ENCODE measurements at places on chromosomes 16 and 17.
A peak's percentile ranks its signal among the peaks of the same experiment; 100 is the strongest.

DNA sequence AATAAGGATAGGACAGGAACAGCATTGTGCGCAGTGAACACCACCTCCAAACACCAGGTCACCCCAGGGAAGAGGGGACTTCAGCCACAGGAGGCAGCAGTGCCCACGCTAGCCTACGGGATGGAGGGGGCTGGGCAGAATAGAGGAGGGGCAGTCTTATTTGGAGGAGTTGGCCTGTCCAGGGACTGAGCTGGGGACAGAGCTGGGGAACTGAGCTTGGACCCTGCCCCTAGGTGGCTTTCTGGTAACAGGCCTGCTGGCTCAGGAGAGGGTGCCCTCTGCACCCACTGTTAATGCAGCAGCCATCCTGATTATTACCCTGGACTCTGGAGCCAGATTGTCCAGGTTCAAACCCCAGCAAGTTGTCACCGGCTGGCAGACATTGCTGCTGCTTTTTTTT lies 9.3 kb downstream of the CCDC102A start:
- no peak for DNase-seq

- DNase-seq: no peak
Observed at GRCh38 chr17:37064206-37064605, 115.5 kb downstream of the AATF start.

- DNase-seq: no peak
Observed at GRCh38 chr16:77684181-77684526, 38.2 kb upstream of the NUDT7 start.

- no peak for DNase-seq
Observed at GRCh38 chr17:66930933-66931332, 33.6 kb upstream of the CACNG4 start.

DNA sequence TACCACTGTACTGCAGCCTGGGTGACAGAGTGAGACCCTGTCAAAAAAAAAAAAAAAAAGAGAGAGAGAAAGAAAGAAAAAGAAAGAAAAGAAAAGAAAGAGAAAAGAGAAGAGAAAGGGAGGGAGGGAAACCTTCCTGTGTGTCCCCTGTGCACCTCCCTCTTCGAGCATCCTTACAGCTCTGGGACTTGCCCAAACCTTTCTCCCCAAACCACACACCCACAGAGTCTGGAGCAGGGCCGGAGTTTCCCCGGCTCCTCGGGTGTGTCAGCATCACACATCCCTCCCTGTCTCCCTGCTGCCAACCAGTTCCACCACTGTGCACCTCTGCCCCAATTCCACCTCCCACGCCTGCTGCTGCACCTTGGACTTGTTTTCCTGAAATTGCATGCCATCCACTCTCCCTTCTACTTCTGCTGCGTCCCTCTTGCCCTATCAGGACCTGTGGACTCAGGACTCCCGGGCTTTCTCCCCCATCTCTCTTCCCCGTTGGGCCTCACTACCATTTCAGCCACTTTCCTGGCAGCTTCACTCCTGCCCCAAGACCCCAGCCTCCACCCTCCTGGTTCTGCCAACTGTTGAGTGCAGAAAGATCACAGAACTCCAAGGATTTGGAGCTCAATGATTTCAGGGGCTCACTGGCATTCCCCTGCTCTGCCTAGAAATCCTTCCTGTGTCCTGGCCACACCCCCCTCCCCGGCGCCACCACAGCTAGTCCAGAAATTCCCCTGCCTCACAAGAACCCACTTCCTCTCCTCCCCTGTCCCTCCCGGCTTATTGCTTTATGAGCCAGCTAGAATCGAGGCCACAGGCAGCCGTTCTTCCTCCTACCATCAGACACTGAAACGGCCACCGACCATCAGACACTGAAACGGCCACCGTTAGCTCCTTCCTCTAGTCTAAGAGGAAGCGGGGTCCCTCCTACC lies 3.7 kb upstream of the CDK3 start:
- DNase-seq: peak; percentile 51

GRCh38 chr17:44119062-44119461 lies 4.4 kb downstream of the HDAC5 start:
- DNase-seq: no peak

GRCh38 chr16:4062212-4062802 lies 53.9 kb downstream of the ADCY9 start:
- DNase-seq: no peak

- DNase-seq: no peak
Observed at GRCh38 chr17:7932483-7932891, 481 bp downstream of the CNTROB start.

DNA sequence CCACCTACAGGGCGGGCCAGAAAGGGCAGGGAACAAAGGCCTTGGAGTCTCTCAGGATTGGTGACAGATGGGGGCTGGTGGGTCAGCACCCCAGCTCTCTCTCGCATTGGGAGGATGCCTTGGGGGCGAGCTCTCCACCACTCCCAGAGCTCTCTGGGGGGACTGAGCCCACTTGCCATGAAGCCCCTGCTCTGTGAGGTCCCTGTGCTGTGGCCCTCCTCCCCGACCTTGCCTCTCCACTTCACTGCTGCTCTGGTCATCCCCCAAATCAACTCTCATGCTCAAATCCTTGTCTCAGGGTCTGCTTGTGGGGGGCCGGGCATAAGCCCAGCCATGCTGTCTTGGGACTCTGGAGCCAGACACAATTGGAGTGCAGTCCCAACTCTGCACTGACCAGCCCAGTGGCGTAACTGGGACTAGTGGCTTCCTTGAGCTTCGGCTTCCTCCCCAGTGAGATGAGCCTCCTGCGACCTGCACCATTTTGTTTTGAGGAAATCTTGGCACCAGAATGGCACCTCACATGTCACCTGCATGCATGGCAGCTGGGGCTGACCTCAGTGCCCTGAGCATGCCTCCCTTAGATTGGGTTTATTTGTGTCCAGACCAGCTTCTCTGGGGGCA lies 184.5 kb downstream of the IRF8 start:
- DNase-seq: no peak

DNA sequence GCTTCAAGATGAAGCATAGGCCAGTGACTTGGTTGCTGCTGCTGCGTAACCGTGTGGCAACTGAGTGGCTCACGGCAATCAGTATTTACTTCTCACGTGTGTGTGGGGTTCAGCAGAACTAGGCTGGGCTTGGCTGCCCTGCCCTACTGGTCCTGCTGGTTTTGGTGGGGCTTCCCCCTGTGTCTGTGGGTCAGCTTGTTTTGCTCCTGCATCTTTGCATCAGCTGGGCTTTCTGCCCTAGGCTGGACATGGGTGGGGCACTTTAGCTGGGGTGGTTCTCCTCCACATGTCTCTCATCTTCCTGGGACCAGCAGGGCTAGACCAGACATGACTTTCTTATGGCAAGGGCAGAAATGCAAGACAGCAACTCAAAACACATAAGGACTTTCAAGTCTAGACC lies 550.5 kb downstream of the MAF start:
- DNase-seq: no peak

- DNase-seq: no peak
Observed at GRCh38 chr17:63039899-63040602, 74.0 kb downstream of the TANC2 start.

GRCh38 chr17:82396601-82397435 lies 21.3 kb upstream of the HEXD start:
- DNase-seq: no peak

DNA sequence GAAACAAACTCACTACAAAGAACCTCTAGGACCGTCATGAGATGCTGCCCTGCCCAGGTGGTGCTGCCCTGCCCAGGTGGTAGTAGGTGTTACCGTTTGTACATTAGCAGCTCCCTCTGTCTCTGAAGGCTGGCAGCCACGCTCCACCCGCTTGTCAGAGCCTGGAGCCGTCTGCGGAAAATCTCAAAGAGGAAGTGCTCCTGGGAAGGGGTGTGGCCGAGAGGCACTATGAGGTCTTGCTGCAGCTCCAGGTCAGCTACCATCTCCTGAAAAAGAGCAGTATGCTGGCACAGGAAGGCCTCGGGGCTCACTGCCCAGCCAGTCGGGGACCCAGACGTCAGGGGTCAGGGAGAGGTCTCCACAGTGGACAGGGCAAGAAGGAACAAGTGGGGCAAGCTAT lies 28.3 kb downstream of the ZNF276 start:
- DNase-seq: no peak

GRCh38 chr17:58492238-58493121 lies 4.3 kb upstream of the HSF5 start:
- no peak for DNase-seq

GRCh38 chr17:57589151-57590034 lies 155.7 kb downstream of the CCDC182 start:
- DNase-seq: no peak

- DNase-seq: no peak
Observed at GRCh38 chr17:69928611-69929010, 146.4 kb upstream of the KCNJ16 start.

- no peak for DNase-seq
Observed at GRCh38 chr17:18950346-18950745, 1.6 kb upstream of the SLC5A10 start.

- no peak for DNase-seq
Observed at GRCh38 chr17:73957564-73957963, 245.9 kb upstream of the RPL38 start.

- DNase-seq: no peak
Observed at GRCh38 chr16:68319185-68319908, 8.5 kb downstream of the PRMT7 start.

DNA sequence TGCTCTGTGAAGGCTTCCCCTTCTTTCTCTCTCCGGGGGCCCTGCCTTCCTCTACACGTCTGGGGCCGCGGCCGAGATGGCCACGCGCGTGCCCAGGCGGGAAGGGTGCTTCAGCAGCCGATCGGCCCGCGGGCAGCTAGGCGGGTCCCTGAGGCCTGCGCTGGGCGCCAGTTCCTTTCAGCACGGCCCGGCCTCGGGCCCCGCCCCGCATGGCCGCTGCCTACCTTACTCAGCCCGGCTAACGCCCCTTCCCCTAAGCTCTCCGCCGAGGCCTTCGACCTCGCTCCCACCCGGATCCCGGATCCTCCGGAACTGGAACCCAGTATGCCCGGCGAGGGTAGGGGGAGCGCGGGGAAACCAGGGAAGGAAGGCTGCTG lies 335 bp downstream of the TMEM11 start:
- DNase-seq: no peak

DNA sequence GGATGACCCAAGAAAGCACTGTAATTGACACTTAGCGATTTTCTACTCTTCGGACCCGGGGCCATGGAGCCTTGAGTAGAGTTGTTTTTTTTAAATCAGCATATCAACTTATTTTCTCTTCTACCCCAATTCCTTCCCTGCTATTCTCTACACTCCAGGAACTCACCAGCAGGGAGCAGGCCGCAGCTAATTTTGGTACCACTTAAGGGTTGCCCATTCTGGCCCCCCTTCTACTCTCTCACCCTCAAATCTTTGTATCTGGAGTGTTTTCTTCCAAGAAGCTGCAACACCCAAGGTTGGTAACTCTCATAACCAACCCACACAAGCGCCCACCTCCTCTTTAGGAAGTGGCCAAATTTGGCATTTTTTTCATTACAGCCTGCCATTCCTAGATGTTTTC lies 5.5 kb upstream of the ERAL1 start:
- no peak for DNase-seq

DNA sequence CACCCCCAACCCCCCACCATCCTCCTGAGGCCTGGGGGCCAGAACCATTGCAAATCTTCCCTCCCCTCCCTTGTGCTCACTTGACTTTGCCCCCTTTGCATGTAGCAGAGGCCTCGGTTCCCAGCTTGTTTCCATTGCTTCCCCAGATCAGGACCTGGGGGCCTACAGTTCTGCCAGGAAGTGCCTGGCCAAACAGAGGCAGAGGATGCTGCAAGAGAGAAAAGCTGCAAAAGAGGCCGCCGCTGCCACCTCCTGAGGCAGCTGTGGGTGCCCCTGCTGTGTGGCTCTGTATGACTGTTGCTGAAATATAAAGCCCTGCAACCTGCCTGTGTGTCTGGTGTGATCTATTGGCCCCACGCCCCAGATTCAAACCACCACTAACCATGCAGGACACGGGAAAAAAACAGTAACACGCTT lies 2.3 kb downstream of the NDUFB10 start:
- DNase-seq: no peak

- DNase-seq: no peak
Observed at GRCh38 chr17:72145962-72146361, 25.1 kb downstream of the SOX9 start.

DNA sequence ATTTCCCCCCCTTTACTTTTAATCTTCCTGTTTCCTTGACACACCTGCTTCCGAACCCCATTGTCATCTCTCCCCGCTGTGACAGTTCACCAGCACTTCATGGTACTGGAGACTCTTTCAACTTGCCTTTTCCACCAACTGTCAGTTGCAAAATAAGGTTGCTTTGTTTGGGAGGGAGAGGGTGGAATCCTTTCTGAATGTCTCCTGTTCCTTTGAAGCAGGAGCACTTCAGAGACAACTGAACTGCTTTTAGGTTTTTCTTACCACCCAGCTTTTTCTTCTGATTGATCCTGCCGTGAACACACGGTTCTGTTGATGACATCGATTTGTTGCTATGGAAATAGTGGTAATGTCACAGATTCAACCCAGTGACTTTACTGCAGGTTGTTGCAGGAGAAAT lies 42.0 kb downstream of the RPA1 start:
- no peak for DNase-seq

DNA sequence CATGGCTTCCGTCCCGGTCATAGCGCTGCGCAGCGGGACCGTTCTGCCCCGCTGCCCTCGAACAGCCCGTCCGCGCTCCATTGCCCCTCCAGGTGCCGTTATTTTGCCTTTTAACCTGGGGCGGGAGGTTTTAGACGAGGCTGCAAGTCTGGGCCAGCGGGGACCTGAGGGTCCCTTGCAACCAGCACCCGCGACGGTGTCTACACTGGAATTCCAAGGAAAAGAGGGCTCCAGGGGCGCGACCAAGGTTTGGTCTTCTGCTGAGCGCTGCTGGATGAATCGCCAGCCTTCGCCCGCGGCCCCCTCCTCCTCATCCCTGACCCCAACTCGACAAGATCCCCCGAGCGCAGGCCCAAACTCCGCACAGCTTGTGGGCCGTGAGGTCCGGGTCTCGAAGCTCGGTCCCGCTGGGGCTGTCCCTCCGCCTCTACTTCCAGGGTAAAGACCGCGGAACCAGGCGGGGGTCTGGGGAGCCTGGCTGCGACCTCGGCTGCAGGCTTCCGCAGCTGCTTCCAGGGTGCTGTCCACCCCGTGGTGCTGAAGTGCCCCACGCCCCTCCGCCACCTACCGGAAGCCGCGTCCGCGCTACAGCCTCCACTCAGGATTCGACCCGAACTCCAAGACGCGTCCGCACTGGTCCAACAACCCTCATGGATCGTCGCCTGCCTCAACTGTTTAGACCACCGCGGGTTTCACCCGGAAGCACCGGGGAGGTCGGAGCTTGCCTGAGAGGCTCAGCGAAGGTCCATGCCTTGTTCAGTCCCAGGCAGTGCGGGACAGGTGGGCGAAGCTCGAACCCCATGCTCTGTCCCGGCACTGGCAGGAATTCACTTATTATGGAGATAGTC lies 10.1 kb upstream of the CA4 start:
- peak; percentile 82 for DNase-seq

DNA sequence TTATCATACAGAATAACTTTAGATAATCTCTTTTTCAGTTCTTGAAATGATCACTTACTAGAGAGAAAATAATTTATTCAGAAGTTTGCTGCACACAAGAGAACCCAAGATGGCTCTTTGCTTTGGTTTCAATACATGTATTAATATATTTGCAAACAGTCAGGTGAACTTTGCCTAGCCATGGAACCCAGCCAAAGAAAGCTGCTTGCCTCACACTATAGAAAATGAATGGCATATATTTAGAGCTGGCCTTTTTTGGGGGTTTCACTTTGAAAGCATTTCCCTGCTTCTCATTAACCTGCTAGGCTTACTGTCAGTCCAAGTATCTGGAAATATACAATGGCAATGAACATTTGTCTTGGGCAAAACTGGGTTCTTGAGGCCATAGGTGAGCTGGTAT lies 75.3 kb downstream of the MRTFB start:
- DNase-seq: no peak

GRCh38 chr16:66377324-66377723 lies 10.8 kb downstream of the CDH5 start:
- no peak for DNase-seq
